Activated T-cell treated with anti-CD3 and anti-CD28 coated beads, Interleukin-2, amount 50 U/mL, for 24 hours (primary cell): ENCODE measurements at places on chromosomes 6 and 20.

- no peak for DNase-seq
Observed at GRCh38 chr6:160379466-160379865, 31.3 kb downstream of the SLC22A3 start.

- no peak for DNase-seq
Observed at GRCh38 chr20:46331611-46332361, 23.5 kb upstream of the CDH22 start.

GRCh38 chr6:28803337-28803709 lies 120.5 kb downstream of the TRIM27 start:
- no peak for DNase-seq

DNA sequence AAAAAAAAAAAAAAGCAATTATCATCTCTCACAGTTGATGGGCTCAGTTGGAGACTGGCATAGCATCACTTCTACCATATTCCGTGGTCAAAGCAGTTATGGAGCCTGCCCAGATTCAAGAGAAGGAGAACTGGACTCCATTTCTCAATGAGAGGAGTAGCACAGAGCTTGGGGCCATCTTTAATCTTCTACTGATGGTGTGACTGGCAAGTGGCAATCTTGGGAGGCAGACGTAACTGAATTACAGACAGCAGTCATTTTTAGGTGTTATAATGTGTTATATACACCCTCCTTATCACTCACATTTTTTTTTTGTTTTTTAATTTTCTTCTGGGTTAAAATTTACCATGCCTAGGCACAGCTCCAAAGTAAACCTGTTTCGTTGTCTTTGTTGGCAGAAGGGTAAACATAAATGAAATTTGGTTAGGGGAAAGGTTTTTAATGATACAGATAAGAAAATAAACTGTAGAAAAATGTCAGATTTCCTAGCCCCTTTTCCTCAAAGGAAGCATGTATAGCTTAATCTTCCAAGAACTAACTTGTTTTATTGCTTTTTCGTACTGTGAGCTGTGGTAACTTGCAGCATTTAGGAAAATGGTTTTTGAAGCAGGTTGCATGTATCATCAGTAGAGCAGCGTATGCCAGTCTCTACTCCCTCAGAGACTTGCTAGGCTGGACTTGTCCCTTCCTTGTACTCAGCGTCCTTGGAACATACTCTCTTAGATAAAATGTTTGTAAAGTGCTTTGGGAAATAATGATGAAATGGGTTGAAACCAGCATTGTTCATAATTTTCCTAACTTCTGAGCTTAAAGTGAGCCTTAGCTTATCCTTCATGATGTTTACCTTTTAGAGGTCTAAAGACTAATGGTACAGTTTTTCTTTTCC lies 25.7 kb downstream of the ZFAND3 start:
- DNase-seq, result no peak

DNA sequence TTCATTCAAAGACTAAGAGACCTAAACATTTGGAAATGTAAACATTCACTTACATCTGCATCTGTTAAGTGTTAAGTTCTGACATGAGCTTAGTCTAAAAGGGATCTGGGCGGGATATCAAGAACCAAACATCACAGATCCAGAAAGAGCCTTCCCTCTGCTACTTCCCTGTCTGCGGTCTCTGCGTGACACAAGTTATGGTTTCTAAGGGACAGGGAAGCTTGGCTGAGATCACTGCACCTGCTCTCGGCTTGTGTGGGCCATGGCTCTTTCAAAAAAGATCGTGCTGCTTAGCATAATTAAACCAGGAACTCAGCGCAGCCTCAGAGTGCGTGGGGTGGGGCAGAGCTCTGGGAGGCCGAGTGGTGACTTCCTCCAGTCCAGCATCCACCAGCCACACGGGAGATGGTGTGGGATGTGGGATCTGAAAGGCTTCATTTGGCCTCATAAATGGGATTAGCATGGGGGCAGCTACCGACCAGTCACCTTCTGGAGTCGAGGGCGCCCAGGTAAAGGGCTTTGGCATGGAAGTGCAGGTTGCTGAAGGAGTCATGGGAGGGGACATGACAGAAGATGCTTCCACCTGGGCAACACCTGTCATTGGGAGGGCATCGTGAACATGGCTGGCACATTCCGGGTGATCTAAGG lies 16.7 kb upstream of the RAMACL start:
- no peak for DNase-seq

- DNase-seq, result no peak
Observed at GRCh38 chr6:15350386-15351083, 104.7 kb downstream of the JARID2 start.

GRCh38 chr20:9025011-9025410 lies 43.9 kb upstream of the PLCB4 start:
- DNase-seq, result no peak
